GM23338 (cell line): ENCODE measurements at places on chromosomes 2 and 18. TPM values are rescaled to one million over a fixed set of nuclear protein-coding genes. Genes with fewer than 3 reads are reported as not detected.

DNA sequence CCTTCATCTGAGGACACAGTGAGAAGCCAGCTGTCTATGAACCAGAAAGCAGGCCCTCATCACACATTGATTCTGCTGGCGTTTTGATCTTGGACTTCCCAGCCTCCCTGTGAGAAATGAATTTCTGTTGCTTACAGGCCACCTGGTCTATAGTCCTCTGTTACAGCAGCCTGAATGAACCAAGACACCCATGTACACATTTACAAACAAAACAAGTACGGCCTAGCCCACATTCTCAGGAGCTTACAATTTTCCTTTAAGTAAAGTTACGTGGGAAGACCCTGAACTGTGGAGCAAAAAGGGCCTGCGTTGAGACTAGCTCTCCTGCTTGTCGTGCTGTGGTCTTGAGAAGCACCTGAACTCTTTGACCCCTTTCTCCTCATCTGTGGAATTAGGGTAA lies 12.0 kb upstream of the SLC20A1 start:
- no peak for DNase-seq

DNA sequence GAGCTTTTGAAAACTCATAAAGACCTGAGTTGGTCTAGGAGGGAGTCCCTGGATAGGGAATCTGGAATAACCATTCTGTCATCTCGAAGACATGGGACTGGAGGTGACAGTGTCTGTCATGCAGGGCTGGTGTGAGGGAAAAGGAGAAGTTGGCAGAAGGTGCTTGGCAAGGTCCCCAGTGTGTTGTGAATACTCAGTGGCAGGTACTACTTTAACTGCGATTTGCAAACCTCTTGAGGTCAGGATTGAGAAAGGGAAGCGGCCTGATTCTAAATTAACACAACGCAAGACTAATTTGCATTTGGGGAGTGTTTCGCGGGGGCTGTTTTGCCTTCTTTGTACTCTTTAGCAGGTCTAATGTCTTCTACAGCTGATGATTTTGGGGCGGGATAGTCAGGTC lies 77.0 kb upstream of the TMEM200C start:
- no peak for DNase-seq

DNA sequence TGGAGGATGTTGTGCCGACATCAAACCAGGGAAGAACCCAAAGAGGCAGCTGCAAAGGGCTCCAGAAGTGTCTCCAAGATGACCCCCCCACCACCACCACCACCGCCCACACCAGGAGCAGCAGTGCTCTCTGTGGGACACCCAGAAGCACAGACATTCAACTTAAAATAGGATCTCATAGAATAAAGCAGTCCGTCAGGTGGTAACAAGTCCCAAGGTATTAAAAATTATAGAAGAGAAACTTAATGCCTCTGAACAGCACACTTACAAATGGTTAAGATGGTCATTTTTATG lies 155.5 kb upstream of the ID2 start:
- no peak for DNase-seq

GRCh38 chr18:30982285-30982992 lies 60.1 kb downstream of the DSC3 start:
- DNase-seq = no peak

DNA sequence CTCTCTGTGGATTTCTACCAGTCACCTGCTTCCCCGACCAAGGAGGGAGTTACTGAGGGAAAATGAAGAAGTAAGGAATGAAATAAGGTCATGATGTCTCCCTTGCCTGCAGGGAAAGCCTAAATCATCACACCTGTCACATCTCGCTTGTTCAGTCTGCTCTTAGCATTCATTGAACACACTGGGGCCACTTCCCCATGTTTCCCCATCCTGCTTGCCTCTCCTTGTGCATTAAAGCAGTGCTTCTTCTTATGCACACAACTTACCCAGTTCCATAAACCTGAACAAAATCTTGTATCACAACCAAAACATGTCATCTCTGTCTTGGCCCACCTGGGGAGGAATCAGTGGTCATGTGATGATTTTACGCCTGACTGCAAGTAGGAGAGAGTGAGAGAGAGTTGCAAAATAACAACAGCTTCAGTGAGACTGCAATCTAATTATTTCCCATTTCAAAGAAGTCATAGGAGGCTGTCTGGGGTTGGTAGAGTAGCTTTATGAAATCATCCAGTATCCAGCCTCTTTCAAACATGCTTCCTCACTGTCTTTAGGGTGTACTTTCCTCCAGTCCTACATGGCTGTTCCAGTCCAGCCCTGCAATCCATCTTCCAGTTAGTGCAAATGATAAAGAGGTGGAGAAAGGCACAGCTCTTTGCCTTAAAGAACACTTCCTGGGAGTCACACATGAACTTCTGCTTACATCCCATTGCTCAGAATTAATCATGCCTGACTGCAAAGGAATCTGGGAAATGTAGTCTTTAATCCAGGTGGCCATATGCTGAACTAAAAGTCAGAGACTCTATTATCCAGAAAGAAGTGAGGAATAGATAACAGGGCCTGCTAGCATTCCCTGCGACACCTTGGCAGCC lies 220.1 kb downstream of the HAUS1 start:
- DNase-seq = peak; percentile 76

DNA sequence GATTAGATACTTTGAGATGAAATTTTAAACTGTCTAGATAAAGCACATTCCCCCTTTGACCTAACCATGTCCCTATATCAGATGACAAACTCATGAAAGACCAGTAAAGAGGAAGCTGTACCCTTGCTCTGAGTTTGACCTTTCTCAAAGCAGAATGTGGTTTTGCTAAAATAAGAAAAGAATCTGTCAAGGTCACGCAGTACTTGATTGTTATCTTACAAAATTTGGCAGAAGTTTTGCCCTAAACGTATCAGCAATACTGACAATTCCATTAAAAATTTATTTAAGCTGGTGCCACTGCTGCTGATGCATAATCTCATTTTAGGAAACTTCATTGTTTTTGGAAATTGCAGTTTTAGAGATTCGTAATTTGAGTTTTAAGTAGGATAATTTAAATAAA lies 31.2 kb upstream of the GALM start:
- no peak for DNase-seq

- no peak for DNase-seq
These were observed 693.4 kb upstream of the ID2 start for GRCh38 chr2:7988440-7988839.

The SERPINB7 gene
- total RNA-seq = not detected in 2 replicates

The ST6GAL2 gene
- total RNA-seq = 23.2 and 25.7 TPM in 2 replicates

GRCh38 chr2:113278742-113279139 lies at the start of gene PAX8:
TSS of gene PAX8 (minus strand) at chr2:113278921. CDS start at chr2:113278394, 527 bp downstream.
- DNase-seq = peak; percentile 48

DNA sequence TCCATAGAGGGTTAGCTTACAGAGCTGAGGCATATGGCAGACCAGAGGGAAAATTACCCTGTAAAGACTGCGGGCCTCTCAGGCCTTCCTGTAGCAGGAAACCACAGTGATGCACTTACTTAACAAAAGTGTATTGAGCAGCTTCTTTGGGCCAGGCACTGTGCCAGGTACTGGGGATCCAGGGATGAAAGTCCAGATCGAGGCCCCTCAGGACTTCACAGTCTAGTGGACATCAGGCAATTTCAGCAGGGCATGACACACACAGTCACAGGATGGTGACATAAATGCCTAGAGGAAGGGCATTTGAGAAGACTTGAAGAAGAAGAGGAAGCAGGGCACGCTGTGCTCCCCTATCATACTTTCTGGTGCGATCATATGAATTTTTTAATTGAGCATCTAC lies 71.7 kb downstream of the MARCO start:
- DNase-seq = no peak

GRCh38 chr2:118661179-118661578 lies 186.3 kb downstream of the EN1 start:
- DNase-seq = peak; percentile 56

The SLC4A5 gene
- 0.24 and 0.89 TPM in 2 replicates for total RNA-seq

- DNase-seq = no peak
These were observed 36.8 kb upstream of the LCLAT1 start for GRCh38 chr2:30410217-30410616.

DNA sequence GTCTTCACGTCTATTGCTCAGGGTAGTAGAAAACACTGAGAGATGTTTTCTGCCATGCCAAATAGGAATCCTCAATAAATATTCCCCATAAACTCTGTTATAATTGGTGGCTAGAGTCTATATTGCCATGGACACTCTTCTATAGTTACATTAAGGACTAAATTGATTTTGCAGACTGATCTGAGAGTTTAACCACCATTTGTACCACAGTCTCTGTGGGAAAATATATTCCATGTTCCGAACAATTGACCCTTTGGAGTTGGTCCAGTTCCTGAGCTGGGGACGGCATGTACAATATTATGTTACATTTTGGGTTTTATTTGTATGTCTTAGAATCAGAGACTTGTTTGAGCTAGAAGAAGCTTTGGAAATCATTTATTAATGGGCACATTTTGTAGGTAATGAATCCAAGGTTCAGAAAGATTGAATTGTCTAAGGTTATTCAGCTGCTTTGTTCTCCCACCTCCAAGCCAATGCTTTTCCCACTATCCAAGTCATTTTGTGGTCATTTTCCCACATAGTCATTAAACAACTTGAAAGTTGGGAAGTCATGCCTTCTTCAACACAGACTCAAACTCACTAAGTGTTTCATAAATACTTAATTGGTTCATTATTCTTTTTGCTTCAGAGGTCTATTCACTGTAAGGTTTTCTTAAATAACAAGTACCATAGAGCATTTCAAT lies 5.1 kb upstream of the PPP1CB start:
- DNase-seq = no peak

DNA sequence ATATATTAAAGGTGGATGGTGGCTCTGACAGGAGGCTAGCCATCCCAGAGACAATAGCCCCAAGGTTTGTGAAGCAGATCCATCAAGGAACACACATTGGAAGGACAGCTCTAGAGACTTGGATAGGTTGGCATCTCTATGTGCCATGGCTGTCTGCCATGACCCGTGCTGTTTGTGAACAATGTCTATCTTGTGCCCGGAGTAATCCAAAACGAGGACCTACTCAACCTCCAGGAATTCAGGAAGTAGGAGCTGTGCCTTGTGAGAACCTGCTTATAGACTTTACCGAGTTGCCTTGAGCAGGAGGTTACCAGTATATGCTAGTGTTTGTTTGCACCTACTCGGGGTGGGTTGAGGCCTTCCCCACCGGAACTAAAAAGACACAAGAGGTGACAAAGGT lies 43.1 kb upstream of the SELENOI start:
- no peak for DNase-seq

The TMEM247 gene
- total RNA-seq = not detected in 2 replicates

The RND3 gene
- total RNA-seq = 55.3 and 55.7 TPM in 2 replicates

GRCh38 chr2:11067221-11068078 lies 87.8 kb upstream of the SLC66A3 start:
- no peak for DNase-seq

DNA sequence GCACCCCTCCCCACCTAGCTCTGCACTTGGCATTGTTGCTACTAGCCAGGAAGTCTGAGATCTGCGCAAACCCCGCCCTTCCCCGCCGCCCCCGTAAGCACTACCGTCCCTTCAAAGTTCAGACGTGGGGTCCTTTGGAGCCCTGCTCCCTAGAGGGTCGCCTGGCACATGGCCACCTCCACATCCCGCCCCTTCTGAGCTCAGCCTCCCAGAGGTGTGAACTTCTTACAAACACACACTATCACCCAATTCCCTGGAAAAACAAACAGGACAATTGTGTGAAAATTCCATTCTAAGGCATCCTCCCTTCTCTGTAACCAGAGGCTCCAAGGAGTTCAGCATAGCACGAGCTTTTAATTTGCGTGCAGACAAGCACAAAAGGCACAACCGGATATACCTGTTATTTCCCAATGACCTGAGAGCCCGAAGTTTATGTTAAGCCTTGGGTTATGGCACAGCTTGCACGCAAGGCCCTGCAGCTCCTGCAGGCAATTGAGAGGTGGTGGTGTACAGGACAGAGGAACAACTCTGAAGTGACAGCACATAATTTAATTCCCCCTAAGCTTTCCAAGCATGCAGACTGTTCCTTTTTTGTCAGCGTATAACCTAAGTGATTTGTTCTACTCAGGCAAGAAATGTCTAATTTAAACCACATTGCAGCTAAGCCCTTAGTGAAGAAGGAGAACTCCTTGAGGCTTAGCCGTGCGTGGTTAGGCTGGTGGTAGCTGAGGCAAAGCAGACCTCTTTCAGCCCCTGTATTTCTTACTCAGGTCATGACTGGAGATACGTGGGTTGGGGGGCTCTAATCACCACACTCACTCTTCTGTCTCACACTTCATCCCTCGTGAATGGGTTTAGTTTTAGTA lies 20.3 kb upstream of the CYP1B1 start:
- peak; percentile 69 for DNase-seq

DNA sequence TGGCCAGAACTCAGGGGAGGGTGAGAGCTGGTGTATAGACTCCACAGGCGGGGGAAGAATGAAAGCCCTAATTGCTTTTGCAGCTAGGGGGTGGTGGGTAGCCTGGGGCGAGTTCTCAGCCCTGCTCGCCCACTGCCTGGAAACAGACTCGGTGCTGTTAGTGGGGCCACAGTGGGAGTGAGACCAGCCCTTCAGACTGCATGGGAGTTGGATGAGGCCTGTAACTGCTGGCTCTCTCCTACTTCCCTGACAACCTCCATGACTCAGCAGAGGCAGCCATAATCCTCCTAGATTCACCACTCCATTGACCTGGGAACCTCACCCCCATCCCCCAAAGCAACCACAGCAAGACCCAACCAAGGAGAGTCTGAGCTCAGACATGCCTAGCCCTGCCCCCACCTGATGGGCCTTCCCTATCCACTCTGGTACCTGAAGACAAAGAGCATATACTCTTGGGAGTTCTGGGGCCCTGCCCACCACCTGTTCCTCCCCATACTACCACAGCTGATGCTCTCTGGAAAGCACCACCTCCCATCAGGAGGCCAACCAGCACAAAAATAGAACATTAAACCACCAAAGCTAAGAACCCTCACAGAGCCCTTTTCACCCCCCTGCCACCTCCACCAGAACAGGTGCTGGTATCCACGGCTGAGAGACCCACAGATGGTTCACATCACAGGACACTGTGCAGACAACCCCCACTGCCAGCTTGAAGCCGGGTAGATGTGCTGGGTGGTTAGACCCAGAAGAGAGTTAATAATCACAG lies 226.3 kb downstream of the EIPR1 start:
- no peak for DNase-seq

DNA sequence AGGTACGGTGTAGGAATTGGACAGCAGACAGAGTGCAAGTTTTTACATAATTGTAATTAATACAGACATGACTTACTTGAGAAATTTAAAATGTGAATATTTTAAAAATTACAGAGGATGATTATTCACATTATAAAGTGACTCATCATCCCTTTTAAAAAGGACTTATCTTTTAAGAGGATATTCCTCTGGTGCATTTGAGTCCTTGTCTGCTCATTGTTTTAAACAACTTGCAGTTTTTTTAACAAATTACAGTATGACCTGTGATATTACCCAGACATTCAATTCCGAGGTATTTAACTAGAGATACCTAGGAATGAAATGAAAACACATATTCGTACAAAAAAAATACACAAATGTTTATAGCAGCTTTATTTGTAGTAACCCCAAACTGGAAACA lies 38.0 kb downstream of the SPTBN1 start:
- DNase-seq = no peak

- no peak for DNase-seq
These were observed 433.0 kb downstream of the ZEB2 start for GRCh38 chr2:144086965-144087364.
